Endodermal cell (in vitro differentiated cells): ENCODE measurements at places on chromosomes 3 and 15. TPM values are rescaled to one million over a fixed set of nuclear protein-coding genes. Genes with fewer than 3 reads are reported as not detected.

Gene RBP2
- total RNA-seq, result not detected in 3 replicates

DNA sequence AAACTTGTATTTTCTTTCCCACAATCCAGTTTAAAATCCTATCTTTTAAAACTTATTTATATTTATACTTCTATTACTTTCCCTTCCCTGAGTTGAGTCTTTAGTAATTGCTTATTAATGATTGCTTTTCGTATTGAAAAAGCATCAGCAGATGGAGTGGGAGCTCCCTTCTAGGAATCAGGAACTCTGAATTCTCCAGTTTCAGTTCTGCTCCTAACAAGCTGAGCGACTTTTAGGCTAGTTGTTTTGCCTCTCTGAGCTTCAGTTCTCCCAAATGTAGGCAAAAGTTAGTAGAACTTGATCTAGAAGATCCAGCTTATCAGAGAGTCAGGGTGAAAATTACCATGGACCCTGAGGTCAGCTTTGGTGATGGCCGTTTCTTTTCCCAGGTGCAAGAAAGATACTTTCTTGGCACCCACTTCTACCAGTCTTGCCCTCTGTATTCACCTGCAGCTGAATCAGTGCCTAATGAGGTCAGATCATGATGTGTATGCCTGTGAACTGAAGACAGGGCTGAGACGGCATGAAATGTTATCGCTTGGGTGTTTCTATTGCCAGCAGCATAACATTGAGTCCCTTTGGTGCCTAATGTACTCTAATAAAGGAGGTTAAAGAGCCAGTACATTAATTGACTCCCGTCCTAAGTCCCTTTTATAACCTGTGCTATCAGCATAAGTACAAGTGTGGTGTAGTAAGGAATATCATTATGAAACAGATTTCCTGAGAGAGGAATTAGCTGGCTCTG is 194.5 kb upstream of the TBC1D5 start:
- DNase-seq, result no peak

- DNase-seq, result no peak
Observed at GRCh38 chr3:101966226-101966625, 116.9 kb downstream of the NFKBIZ start.

- DNase-seq, result no peak
Observed at GRCh38 chr15:31389576-31389975, 62.9 kb downstream of the KLF13 start.

GRCh38 chr3:44987332-44987731 is 11.3 kb downstream of the EXOSC7 start:
- DNase-seq, result no peak

Gene PLEKHO2
- 6.2 to 11.3 TPM (median 10.2 TPM) in 3 replicates for total RNA-seq

DNA sequence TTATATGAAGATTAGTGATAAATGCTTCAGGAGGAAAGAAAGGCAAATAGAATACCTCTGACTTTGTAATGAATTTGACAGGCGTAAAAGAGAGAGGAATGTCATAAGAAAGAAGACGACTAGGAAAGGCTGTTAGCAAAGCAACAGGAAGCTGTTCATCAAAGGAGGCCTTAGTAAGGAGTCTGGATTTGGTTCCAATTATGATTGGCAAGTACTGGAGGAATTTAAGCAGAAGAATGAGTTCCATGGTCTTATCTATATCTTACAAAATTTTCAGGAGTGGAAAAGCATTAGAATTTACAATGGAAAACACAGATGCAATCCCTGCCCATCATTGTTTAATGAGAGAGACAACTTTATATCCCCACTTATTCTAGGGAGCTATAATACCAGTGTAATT is 13.8 kb downstream of the PLSCR1 start:
- DNase-seq, result no peak

Gene THBS1
- total RNA-seq, result 8.0 to 13.9 TPM (median 12.2 TPM) in 3 replicates

- no peak for DNase-seq
Observed at GRCh38 chr3:50139718-50140423, 15.3 kb upstream of the SEMA3F start.

- DNase-seq, result no peak
Observed at GRCh38 chr3:59043391-59043790, 6.4 kb downstream of the CFAP20DC start.

GRCh38 chr15:39728845-39729244 is 53.8 kb downstream of the FSIP1 start:
- DNase-seq, result no peak

GRCh38 chr3:125402639-125403038 is 27.5 kb upstream of the ZNF148 start:
- no peak for DNase-seq

Gene IGSF10
- total RNA-seq, result 0.23 and 0.44 TPM in 2 replicates

DNA sequence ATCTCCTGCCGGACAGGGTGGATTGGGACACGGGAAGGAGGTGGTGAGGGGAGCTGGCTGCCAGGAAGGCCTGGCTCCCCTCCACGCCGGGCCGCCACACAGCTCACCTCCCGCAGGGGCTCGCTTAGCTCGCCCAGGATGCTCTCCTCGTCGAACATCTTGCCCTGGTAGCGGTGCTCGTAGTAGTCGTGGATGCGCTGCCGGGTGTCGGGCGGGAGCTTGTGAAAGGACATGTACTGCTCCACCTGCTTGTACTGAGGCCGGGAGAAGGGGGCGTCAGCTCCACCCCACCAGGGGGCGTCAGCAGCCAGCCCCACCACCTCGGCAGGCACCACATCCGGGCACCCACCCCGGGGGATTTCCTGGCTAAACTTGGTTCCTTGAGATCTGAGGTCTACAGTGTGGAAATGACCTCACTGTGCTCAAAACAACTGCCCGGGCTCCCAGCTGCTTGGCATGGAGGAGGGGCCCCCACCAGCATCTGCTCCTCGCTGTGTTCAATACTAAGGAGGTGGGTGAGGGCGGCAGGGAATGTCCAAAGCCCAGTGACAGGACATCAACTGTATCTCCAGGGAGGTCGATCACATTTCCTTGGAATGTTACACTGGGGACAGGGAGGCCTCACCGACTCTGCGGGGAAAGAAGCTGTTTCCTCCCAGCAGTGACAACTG is 43.4 kb downstream of the HCN4 start:
- peak; percentile 67 for DNase-seq

Gene AADACL2
- not detected in 3 replicates for total RNA-seq

- no peak for DNase-seq
Observed at GRCh38 chr3:19885468-19885867, 48.5 kb downstream of the EFHB start.

Gene PLA2G4D
- total RNA-seq, result not detected in 3 replicates

- DNase-seq, result no peak
Observed at GRCh38 chr3:102346897-102347296, 87.9 kb upstream of the ZPLD1 start.

DNA sequence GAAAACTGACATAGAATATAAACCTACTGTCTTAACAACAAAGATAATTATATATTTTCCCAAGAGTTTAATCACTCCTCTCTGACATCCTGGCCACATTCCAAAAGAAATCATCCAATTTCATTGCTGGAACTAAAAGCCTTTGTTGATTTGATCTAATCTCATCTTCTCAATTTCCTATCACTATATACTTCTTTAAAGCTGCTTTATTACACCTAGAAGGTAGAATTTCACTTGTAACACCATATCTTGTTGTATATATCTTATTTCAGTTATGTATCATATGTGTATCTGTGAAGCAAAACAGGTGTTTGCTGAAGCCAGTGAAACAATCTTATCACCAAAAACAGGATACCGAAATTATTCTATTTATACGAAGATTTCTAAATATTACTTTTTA is 740.2 kb downstream of the ROBO1 start:
- no peak for DNase-seq

DNA sequence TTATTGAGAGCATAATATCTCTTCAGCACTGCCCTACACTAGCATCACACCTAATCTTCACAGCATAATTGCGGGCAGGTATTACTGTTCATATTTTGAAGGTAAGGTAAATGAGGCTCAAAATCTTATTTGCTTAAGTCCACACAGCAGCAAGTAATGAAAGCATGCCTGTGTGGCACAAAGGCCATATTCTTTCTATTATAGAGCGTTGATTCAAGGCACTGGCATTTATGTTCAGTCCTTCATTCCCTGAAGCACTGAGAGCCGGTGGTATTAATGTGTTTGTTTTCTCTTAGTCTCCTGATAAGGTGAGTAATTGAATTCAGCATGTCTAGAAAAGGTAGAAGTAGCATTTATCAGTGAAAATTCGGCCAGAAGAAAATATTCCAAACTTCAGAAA is 231.2 kb downstream of the BBX start:
- no peak for DNase-seq

DNA sequence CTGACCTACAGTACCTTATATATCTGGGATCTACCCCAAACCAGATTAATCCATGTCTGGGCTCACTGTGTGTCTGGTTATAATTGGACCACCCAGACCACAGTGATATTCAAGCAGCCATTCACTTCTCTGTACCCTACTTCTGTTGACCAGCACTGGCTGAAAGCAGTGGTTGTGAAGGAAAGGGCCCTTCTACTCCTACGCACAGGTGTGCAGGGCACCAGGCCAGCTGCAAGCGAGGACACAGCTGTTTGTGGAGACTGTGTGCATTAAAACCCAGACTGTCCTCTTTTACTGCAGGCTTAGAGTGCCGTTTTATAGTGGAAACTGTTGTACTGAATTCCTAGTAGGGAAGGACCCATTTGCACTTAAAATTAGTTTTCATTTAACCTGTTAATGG is 29.5 kb downstream of the CTDSPL start:
- DNase-seq, result no peak

Gene TMEM40
- not detected in 3 replicates for total RNA-seq

DNA sequence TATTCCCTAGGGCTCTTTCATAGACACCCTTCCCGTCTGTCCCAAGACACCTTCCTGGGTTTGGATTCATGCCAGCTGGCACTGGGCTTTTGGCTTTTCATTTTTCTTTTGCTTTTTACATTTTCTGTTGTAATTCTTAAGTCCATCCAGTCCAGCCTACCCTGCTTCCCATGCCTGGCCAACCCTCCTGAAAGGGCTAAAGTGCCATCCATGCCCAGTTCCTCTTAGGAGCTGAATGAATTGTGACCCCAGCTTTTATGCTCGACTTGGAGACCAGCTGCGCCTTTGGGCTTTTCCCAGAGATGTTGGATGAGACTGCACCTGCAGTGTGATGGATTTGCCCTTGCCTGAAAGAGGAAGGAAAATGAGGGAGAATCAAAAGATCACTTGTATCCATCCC is 25.8 kb downstream of the LRRN1 start:
- DNase-seq, result no peak

GRCh38 chr3:16255726-16256125 is 9.0 kb downstream of the DPH3 start:
- DNase-seq, result no peak

Gene KBTBD13
- not detected in 2 replicates for total RNA-seq

DNA sequence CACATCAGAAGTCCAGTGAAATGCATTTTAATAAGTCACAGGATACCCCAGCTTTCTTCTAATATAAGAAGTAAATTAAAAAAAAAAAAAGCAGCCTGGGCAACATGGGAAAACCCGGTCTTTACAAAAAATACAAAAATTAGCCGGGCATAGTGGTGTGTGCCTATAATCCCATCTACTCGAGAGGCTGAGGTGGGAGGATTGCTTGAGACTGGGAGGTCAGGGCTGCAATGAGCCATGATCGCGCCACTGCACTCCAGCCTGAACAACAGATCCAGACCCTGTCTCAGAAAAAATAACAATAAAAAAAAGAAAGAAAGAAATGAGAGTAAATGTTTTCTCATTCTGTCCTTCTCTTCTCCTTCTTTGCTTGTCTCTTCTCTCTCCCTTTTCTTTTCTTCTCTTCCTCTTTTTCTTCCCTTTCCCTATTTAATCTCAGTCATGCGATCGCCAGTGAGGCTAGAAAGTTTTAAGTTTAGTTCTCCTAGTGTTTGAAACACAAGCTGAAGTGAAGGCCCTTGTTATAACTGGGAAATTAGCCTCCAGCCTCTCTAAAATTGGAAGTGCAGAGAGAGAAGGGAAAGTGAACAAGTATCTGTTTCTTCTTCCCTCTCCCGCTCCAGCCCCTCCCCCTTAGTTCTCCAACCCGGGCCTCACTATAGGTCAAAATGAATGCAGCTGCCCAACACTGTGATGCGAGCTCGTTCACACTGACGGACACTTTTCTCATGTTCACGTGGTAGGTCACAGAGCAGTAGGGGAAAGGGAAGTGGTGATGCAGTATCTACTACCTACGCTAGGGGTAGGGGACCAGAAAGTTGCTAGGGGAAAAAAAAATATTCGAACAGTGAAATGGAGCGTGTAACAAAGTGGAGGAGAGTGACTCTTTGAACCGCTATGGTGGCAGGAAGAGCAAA is 23.5 kb upstream of the TSC22D2 start:
- peak; percentile 88 for DNase-seq

DNA sequence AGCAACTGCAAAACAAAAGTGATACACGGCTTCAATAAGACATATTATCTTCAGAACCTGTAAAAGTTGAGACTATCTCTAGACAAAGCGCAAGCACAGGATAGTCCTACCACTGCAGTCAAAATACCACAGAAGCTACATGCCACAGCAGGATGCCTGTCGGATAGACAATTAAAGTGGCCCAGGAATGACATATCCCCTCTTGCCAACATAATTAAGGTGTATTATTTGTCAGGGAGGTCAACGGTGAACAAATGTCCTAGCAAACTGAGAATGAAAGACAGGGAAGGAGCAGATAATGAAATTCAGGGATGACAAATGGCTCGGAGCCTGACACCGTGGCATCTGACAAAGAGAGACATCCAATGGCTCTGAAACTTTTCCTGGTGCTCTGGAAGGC is 185.7 kb downstream of the MECOM start:
- no peak for DNase-seq

DNA sequence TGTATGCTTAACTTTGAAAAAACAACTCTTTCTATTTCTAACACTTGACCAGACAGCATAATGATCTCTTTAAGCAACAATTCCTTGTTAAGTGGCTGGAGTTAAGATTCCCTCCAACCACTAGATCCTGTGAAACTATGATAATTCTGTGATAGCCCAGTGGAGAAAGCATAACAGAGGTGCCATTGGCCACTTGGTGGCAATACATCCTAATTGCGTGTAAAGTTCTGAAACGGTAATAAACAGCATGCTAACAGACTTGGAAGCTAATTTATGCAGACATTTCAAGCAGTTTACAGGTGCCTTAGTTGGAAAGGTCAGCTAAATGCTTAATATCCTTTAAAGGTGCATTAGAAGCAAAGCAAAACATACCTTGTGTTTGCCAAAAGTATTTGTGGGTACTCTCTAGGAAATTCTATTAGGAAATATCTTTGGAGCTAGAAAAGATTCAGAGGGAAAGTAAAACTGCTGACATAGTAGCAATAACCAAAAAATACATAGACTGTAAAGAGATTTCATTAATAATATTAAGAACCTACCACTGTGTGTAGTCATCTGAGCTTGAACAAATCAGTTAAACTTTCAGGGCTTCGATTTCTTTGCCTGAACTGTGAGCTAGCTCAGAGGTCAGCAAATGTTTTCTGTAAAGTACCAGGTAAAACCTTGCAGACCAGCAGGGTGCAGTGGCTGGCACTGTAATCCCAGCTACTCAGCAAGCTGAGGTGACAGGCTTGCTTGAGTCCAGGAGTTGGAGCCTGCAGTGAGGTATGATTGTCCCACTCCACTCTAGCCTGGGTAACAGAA is 19.0 kb upstream of the CSTA start:
- DNase-seq, result peak; percentile 75

- no peak for DNase-seq
Observed at GRCh38 chr15:47609693-47610092, 107.6 kb upstream of the SEMA6D start.

GRCh38 chr3:48656841-48657281 is 5.8 kb downstream of the CELSR3 start:
- no peak for DNase-seq
